HFFc6 (cell line): ENCODE measurements at places on chromosomes 3 and 15.

GRCh38 chr3:107798381-107798780 lies 275.6 kb downstream of the BBX start:
- no peak for DNase-seq

DNA sequence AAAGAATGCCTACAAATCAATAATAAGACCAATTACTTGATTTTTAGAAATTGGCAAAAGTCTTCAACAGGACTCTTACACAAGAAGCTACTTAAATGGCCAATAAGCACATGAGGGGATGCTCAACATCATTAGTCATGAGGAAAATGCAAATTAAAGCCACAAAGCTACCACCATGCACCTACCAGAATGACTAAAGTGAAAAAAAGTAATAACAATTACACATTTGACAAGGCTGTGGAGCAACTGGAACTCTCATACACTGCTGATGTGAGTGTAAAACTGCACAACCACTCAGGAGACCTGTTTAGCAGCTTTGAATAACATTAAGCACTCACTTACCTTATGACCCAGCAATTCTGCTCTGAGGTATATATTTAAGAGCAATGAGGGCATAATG lies 68.4 kb downstream of the PPCDC start:
- peak; percentile 6 for DNase-seq

DNA sequence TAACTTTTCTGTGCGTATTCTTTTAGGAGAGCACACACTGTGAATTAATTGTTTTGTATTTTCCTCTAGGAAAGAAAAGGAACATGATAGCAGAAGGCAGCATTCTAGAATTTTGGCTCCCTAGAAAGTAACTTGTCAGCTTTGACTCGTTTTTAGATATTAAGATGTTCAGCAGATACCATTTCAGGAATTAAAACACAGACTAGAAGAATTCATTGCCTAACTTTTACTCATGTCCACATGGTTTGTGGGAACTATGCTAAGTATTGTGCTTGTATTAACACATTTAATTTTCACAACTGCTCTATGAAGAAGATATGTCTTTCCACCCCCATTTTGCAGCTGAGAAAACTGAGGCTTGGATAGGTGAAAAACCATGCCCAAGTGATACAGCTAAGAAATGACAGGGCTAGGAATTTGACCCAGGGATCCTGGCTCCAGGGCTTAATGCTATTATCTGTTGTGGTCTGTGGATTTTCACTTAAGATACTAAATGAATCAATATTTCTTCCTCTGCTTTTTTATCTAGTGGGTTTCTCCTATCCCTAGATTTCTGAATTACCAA lies 128.8 kb downstream of the MITF start:
- DNase-seq: no peak

GRCh38 chr3:30471066-30471465 lies 135.3 kb upstream of the TGFBR2 start:
- DNase-seq: no peak

DNA sequence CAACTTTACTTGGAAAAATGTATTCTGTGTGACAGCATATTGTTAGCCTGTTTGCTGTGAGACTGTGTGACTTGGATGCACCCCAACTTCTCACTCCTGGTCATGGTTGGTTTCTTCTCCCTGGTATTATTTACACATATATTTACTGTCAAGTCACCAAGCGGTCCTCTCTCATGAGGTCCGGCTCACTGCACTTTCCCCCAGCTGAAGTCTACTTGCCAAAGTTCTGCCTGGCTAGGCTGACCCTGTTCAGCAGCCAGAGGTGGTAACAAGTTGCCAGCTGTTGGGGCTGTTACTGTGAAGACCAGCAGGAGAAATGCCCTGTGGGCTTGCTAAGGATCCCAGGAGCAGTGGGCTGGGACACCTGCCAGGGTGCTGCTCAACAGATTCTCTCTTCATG lies 337.5 kb downstream of the MFSD1 start:
- no peak for DNase-seq

GRCh38 chr3:151816091-151816604 lies 2.2 kb downstream of the AADAC start:
- DNase-seq: peak; percentile 38

DNA sequence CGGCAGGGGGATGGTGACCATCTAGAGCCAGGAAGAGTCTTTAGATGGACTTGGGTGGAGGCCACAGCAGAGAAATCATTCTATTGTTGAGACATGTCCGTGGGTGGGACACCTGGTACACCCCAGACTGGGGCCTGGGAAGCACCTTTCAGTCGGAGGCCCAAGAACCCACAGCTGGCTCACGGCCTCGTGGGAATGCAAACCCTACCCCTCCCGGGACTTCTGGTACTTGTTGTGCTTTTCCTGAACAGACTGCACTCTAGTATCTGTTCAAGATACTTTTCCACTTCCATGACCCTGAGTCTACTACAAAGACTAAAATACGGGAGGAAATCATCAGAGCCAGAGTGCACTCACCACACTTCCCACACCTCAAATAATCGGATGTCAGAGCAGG lies 60.7 kb downstream of the BDH1 start:
- no peak for DNase-seq

DNA sequence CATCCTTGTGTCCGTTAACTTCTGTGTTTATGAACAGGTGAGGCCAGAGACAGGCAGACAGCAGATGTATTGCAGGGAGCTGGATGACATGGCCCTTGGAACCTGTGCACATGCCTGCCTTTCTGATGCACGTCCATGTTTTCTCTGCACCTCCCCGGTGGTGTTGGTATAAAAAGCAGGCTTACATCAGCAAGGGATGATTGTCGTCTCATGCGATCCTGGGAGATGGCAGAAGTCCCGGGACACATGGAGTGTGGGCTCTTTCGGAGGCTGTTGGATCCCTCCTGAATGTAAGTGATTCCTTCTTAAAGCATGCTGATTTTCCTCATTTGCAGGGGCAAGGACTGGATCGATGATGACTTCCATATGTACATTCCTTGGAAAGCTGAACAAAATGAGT lies 134.8 kb downstream of the SNRPN start:
- no peak for DNase-seq

- DNase-seq: no peak
These were observed 4.0 kb downstream of the ANKDD1A start for GRCh38 chr15:64915518-64916227.

GRCh38 chr15:78264304-78265136 lies at the start of gene DNAJA4:
TSS of gene DNAJA4 (plus strand) at chr15:78264562. CDS start at chr15:78264764, 202 bp downstream.
- no peak for DNase-seq

GRCh38 chr15:73369154-73369694 lies 466 bp upstream of the HCN4 start:
- no peak for DNase-seq

- DNase-seq: no peak
These were observed 161.9 kb upstream of the TNIK start for GRCh38 chr3:171622126-171622525.

DNA sequence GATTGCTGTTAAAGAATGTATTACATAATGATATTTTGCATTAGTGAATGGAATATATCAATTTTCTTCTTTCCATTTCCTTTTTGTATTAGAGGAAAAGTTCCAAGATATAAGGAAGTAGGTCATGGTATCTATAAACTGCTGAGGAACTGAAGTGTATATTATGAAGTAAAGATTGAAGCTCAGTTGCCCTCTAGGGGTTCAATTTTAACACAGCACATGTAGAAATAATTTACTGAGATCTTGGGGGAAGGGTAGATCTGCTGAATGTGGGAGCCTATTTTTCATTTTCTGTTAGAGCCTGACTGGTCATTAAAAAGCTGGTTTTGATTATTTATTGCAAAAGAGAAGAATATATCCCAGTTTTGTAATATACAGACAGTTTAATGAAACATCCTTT lies 45.2 kb downstream of the CMC1 start:
- peak; percentile 35 for DNase-seq

DNA sequence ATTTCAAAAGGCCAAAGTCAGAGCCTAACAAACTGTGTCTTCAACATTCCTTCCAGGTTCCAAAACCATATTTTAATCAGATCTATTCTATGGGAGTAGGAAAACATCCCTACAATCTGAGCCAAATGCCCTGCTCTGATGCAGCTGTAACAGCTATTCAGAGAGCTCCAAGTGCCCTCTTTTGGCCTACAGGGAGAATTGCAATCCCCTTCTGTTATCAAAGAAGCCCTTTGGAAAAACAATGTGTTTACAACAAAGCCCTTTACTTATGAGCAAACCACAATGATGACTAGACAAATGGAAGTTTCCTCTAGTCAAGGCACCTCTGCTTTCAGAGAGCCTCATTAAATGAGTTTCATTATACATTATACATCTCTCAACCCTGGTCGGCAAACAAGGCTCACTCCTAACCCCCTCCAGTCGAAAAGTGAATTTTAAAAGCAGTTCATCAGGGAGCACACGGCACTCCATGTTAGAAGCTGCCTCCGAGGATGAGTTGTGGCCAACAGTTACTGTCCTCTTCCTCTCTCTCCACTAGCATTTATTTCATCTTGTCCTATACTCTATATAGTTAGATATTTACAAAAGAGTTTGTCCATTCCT lies 42.6 kb upstream of the TMCO5A start:
- peak; percentile 67 for DNase-seq

DNA sequence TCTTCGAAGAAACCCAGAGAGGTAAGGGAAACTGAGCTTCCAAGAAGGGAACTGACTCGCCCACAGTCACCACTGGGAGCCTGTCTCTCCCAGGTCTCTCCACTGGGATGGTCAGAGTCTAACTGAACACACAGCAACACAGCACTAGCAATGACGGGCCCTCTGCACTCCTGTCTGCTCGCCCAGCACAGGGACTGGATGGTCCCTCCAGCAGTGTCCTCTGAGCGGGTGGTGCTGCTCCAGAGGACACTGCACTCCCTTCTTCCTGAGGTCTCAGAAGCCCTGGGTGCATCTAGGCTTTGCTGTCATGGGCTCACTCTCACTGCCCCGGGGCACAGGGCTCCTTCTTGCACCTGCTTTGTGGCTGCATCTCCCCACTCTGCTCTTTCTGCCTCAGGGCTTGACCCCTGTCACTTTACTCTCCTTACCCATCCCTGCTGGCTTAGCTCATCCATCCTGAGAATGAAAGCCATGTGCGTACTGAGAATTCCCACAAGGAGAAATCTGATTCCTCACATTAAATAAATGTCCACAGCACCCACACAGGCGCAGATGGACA lies 356.6 kb downstream of the GABRG3 start:
- DNase-seq: no peak

- peak; percentile 9 for DNase-seq
These were observed 51.4 kb downstream of the SLC6A11 start for GRCh38 chr3:10867384-10867783.

GRCh38 chr3:101849714-101850245 lies 466 bp downstream of the NFKBIZ start:
- DNase-seq: no peak

GRCh38 chr15:63463793-63464192 lies 40.6 kb upstream of the USP3 start:
- no peak for DNase-seq

DNA sequence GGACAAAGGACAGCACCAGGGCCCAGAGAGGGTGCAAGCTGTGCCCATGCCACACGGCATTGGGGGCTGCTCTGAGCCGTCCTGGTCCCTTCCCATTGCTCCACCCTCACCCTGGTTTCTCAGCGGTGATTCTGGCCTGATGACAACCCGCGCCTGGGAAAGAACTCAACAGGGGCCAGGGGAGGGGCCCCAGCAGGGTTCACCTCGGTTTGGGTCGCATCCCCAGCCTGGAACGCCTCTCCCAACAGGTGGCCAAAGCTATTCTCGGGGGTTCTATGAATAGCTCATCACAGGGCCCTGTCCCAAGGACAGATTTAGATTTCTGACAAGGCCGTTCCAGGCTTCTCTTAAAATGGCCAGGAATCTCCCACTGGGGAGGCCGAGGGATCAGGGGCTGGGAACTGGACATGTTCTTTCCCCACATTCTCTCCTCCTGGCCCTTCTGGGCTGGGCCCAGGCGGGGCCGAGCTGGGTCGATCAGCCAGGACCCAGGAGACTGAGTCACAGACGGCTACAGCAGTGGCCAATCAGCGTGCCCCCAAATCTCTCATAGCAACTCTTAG lies 17.9 kb downstream of the GRIP2 start:
- no peak for DNase-seq

DNA sequence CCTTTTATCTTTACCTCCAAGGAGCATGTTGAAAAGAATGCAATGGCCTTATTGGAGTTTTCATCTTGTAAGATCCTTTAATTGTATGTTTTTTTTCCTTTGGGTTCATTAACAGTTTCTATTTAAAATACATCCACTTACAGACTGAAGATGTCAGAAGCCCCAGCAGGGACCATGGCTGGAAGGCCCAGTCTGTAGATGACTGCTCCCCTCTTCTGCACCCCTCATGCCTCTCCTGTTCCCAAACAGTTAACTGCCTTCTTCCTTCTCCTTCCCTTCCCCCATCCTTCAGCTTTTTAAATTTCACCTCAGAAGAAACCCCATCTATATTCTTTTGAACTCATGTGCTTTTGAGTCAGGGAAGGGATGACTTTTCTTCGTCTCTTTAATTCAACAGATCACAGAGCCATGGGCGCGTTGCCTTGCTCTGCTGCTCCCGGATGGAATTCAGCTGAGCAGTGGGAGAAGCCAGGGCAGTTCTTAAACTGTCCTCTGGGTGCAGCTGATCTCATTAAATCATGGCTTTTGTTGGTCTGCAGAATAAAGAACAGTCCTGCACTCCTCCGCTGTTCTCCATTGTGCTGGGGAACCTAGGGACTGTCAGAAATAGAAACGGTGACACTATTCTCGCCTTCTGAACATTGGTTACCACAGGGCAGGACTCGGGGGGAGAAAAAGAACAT lies 71.5 kb upstream of the EIF1B start:
- DNase-seq: peak; percentile 9

GRCh38 chr3:107224026-107224596 lies 153.1 kb upstream of the CCDC54 start:
- DNase-seq: no peak

- no peak for DNase-seq
These were observed 237.7 kb downstream of the SLCO3A1 start for GRCh38 chr15:92091155-92091734.

GRCh38 chr15:39510001-39510701 lies 70.7 kb upstream of the THBS1 start:
- no peak for DNase-seq

- DNase-seq: no peak
These were observed 34.0 kb upstream of the LEKR1 start for GRCh38 chr3:156792114-156792513.

DNA sequence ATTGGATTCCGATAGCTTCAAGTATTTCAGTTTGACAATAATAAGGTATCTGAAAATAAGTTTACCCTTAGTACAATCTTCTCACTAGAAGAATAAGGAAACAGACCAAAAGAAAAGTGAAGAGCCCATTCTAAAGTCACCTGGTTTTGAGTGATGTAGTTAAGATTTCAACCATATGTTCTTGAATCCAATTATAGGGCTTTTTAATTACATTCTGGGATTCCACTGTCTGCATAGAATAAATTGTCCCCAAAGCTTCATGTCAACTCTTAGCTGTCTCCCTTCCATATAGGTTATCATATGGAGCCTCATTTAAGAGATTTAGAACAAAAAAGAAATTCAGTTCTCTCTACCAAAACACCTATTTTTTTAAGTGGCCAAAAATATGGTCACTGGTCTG lies 1158.8 kb downstream of the IGSF11 start:
- no peak for DNase-seq
